ENCODE measurements at places on chromosomes 7 and 10.
A peak's percentile ranks its signal among the peaks of the same experiment; 100 is the strongest.

DNA sequence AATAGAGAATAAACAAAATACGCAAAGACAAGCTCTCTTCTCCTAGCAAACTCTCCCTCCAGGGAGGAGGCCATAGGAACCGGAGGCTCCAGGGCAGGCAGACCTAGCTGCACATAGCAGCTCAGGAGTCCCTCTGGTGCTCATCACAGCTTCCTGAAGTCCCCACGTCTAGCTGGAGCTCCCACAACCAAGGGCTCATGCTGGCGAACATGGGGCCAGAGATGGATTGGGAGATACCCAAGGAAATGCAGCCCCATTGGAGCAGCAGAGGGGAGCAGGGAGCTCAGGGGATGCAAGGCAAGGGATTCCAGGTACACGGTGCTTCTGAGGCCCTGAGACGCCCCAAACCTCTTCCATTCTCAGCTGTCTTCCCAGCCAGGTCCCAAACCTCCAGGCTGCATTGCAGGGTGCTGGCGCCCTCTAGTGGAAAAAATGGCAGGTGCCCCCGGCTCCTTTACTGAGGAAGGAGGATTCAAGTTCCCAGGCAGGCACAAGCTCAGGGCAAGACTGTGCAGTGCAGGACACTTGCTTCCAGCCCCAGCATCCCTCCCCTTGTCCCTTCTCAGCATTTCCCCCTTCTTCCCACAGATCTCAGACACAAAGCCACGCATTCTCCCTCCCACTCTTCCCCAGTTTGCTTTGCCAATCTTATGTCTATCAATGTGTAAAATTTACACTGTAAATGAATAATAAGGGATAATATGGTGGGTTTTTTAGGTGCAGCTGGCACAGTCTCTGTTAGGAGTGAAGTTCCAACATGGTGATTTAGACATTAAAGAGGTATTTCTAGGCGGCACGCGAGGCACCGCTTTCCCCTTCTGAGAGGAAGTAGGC is 46.2 kb downstream of the GPAM start:
- DNase-seq, result peak; percentile 54

DNA sequence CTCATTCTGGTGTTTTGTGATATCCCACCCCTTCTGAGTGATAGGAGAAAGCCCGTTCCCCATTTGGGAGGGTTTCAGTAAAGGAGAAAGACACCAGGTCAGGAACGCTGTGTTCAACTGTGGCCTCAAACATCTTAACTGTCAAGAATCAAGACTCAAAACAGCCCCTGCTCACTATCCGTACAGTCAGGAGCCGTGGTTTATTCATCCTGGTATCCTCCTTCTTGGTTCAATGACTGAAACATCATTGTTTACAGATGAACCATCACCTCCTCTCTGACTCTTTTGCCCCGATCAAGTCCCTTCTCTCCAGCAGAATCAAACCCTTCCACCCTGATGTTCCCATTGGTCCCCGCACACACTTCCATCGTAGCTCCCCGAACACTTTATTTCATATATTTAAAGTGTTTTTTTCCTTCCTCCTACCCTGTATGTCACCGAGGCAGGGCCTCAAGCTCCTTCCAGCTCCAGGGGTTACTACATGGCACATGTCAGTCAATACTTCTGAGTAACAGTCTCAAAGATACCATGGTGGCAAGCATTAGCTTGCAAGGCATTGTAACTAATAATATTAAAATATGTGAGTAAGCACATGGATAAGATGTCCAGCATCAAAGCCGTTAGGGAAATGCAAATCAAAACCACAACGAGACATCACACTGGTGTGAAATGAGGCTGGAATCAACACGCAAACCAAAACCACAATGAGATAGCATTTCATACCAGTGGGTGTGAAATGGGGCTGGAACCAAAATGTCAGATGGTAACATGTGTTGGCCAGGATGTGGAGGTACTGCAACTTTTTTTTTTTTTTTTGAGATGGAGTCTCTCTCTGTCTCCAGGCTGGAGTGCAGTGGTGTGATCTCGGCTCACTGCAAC is 124.7 kb upstream of the C1QL3 start:
- no peak for DNase-seq

DNA sequence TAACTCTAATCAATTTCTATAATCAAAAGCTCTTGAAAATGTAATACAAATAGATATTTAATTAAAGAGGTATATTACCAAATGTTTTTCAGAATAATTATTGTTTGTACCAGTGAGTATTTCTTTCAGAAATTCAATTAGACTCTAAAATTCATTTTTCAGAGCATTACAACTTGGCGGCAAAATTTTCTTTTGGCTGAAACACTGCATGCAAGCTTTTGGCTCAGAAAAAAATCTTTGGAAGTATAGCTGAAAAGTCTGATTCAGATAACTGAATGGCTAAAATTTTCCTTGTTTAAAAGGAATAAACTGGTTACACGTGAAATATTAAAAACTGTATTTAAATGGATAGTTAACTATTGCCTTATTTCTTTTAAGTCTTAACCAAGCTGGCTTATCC is 202.6 kb upstream of the KAT6B start:
- no peak for DNase-seq

GRCh38 chr7:121079425-121080169 is 91.1 kb downstream of the CPED1 start:
- DNase-seq, result no peak

GRCh38 chr10:4865945-4866661 is 40.1 kb downstream of the AKR1E2 start:
- no peak for DNase-seq

- DNase-seq, result no peak
These were observed 34.1 kb upstream of the HSPB1 start for GRCh38 chr7:76268376-76268775.

DNA sequence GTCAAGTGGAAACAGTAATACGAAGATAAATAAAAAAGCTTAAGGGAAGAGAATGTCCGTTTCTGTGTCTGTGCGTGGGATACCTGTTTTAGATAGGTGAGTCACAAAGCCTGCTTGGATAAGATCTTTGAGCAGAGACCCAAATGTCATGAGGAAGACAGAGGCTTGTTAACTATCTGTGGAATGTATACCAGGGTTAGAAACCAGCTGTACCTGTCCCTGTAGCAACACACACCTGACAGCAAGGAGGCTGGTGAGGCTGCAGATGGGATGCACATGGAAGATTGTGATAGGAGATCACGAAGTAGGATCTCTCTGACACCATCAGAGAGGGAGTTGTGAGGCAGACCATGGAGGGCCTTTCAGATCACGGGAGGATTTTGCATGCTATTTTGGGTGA is 105.3 kb downstream of the ARHGAP21 start:
- no peak for DNase-seq

DNA sequence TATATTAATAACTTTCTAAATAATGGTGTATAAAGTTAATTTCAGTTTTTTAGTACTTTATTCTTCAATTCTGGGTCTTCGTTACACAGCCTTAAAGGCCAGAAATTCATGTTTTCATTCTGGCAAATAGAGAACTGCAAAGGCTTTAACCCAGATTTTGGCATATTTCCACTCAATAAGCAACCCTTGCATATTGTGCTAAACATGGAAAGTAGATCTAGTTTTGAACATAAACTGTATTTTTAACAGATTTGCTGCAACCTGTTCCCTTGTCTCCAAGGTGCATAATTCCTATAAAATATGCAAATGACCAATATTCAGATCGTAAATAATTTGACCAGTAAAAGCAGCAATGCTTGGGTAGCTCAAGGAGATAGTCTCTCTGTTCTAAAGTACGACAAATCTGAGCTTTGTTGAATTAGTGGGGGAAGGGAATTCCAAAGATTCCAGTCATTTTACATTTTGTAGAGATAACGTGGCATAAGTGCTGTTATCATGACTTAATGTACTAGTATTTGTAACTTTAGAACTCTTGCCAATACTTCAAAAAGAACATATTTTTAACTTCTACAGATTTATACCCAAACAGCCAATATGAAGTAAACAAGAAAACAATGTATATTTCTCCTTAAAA is 46.4 kb upstream of the RSBN1L start:
- DNase-seq, result no peak

DNA sequence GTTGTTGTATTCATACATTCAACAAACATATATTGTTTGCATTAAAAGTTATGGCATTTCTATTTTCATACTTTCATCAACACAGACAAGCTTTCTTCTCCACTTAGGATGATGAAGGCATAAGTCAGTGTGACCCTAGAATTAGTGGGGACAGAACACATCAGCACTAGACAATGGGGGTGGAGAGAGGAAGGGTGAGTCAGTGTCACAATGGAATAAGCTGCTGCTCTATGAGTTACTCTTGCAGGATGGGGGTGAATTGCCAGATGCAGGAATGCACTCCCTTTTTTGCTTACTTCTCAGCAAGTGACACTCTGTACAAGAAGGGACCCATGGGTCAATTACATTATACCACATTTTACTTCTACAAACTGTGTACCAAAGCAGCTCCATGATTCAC is 74.0 kb downstream of the DGKI start:
- peak; percentile 91 for DNase-seq

- no peak for DNase-seq
These were observed 44.6 kb upstream of the TES start for GRCh38 chr7:116165717-116166116.

DNA sequence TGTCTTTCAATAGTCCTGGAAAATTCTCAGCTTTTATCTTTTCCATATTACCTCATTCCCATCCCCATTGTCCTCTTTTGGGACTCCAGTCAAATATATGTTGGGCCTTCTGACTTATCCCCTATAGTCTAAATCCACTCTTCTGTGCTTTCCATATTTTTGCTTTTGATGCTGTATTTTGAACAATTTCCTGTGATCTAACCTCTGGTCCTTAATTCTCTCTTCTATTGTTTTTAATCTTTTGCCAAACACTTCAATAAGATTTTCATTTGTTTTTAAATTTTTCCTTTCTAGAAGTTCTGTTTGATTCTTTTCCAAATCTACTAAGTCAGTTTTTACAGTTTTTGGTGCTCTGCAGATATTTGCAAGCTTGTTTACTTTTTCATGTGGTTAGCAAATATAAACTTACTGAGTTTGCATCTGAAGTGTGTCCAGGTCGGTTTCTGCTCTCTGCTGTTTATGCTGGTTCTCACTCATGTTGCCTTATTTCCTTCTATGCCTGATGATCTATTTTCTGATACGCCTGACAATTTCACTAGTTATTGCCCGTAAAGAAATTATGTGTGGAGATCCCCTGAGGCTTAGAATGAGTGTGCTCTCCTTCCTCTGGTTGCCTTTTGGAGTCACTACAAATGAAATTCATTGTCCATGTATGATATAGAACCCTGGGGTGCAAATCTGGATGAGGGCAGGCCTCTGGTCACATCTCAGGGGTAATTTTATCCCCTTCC is 110.4 kb downstream of the RBM20 start:
- no peak for DNase-seq

- DNase-seq, result no peak
These were observed 52.8 kb downstream of the MICU1 start for GRCh38 chr10:72573079-72573478.

DNA sequence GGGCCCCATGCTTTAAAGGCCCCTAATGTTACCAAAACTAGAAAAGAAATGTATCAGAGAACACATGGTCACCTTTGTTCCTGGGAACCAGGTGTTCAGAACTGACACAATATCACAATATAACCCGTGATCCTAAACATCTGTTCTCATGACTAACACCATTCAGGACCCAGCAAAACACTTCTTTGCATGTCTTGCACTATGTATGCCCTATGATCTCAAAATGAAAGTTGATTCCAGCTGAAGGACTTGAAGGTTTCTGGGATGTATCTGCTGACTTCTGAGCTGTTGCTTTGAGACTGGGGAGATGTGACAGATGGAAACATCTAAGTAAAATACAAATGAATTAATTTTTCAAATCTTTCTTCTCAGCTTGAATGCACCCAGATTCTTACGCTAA is 37.5 kb upstream of the PIK3CG start:
- DNase-seq, result no peak

GRCh38 chr7:85025312-85025756 is 161.5 kb downstream of the SEMA3D start:
- DNase-seq, result no peak

DNA sequence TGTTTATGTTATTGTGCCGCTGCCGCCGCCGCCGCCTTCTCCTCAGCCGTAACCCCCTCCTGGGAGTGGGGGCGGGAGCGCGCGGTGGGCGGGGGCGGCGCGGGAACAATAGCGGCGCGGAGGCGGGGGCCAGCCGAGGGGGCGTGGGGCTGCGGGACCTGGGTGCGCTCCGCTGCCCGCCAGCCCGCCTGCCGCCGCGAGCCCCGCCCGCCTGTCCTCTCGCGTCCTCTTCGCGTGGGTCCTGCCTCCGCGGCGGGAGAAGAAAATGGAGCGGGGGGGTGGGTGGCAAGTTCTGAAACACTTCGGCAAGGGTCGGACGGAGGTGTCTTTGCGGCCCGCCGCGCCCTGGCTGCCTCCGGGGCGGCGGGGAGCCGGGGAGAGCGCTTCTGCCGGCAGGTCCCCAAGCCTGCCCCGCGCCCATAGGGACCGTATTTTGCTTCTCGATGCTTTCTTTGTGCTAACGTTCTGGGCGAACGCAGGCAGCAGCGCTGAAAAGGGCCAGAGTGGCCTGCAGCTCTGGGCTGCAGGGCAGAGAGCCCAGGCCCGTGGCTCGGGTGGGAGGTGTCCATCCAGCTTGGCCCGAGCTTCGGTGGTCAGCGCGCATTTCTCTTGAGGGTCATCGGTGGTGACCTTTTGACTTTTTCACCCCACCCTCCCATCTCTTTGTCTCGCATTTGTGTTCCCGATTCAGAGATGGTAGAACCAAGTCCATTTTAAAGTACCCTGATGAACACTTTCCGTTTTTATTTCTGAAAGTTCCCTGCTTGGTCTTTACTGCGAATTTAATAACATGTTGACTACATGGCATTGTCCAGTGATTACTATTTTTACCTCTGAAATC is 613 bp downstream of the MAPK8 start:
- DNase-seq, result peak; percentile 29

GRCh38 chr10:99523251-99523773 is 9.4 kb upstream of the NKX2-3 start:
- DNase-seq, result no peak

DNA sequence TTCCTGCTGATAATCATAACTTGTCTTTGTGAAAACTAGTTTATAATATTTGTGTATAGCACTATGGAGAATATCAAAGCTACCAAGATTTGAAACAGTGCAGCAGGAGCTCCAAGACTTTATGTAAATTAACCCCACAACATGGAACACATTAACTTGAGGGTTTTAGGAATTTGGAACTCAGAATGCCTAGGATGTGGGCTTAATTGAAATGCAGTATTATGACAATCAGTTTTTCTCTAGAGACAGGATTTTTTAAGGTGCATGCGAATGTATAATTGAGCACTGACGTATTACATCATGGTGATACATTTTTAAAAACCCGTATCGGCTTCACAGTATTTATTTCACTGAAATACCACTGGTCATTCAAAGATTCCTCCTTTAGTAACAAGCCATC is 313.1 kb upstream of the DGKB start:
- DNase-seq, result no peak

DNA sequence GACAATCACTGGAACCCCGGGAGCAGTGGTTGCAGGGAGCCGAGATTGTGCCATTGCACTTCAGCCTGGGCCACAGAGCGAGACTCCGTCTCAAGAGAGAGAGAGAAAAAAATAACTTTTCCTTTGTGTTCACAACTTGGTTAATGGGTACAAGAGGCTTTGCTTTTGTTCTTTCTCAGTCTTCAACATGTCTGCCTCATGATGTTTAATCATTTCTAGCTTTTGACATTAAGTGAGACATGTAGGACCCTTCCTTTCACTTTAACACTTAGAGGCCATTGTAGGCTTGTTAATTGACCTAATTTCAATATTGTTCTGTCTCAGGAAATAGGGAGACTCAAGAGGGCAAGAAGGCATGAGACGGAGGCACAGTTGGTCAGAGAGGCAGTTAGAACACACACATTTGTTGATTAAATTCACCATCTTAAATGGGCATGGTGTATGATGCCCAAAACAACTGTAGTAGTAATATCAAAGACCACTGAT is 9.3 kb upstream of the CRCP start:
- DNase-seq, result no peak

Data from kidney capillary endothelial cell (primary cell).